Fibroblast of the conjunctiva (primary cell): ENCODE measurements at places on chromosomes 3 and 15.

DNA sequence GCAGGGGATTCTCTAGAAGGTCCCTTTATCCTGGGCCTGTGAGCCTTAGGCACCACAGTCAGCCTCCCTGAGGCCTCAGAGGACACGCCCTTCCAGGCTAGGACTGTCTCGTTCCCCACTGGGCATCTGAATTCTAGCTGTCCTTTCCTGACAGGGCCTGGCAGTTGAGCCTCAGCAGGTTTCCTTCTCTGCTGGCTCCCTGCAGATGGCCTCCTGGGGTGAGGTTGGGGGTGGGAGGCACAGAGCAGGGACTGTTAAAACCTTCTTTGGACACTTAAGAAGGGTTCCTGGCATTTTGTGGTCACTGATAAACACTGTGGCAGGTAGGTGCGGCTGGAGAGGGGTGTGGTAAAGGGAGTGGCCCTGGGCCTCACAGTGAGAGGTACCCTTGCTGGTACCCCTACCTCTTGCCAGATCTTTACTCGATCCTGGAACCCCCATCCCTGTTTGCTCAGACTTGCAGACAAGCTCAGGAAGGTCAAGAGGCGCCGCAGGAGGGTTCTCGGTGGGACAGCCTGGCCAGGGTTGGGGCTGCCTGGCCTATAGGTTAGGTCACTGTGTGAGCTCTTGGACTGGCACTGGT, 8.5 kb downstream of the CLK3 start:
- DNase-seq: no peak

DNA sequence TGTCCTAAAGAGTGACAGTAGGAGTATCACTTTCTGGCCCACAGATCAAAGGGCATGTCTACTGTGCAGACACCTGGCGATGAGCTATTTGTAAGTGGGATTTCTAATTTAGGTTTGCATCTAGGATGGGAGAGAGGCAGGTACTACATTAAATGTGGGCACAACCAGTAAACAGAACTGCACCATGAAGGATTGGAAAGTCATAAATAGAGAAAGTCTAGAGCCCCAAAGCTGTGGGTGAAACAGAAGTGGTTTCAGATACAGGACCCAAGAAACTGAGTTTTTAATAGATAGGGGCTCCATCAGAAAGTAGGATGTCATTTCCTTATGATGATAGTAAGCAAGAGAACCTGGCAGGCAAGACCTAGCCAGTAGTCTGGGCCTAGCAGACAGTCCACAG, 35.2 kb upstream of the SPPL2A start:
- no peak for DNase-seq

DNA sequence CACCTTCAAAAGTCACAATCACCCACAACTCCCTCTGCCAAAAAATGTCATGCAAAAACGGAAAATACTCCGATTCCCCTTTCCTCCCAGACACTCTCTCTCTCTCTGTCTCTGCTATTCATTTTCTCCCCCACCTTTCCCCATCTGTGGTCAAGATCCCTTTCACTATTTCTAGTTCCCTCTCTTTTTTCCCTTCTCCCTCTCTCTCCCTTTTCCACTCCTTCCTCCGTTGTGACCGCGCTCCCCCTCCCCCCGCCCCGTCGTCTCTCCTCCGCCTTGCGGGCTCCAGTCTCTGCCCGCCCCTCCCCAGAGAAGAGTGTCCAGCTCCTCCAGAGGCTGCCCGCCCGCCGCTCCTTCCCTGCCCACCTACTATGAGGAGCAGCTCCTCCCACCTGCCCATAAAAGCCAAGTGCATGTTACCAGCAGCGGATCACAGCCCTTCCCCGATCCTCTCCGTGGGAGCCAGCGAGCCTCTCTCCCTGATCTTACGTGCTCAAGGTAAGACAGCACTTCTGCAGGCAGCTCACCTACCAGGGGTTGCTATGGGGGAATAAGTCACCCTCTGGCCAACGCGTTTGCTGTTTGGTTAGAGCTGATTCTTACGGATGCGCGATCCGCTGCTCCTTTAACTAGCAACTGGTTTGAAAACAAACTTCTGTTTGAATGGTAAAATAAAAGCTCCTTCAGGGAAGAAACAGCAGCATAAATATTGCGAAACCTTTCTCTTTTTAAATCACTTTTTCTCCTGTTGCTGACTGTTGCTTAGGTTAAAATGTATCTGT, at the start of gene COL8A1:
Gene COL8A1 (plus strand): TSS at position 428 of the 782 bp plus-strand sequence. CDS start 152,089 bp downstream, outside the sequence.
- DNase-seq: peak; percentile 55

GRCh38 chr3:15316998-15317435, 15.4 kb downstream of the SH3BP5 start:
- no peak for DNase-seq

DNA sequence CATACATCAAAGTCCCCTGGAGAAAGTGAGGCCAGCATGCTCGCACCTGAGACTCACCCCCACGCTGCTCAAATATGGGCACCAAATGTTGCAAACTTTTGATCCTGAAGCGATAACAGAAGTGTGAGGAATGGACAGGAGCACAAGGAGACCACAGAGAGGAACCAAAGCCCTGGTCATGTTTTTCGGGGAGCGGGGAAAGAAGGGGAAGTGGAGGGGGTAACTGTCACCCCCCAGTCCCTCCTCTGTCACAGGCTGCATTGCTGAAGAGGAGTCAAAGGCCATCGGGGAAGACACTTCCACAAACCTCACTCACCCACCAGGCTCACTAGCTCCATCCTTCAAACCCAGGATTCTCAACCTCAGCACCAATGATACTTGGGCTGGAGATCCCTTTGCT, 182.4 kb downstream of the UACA start:
- no peak for DNase-seq

DNA sequence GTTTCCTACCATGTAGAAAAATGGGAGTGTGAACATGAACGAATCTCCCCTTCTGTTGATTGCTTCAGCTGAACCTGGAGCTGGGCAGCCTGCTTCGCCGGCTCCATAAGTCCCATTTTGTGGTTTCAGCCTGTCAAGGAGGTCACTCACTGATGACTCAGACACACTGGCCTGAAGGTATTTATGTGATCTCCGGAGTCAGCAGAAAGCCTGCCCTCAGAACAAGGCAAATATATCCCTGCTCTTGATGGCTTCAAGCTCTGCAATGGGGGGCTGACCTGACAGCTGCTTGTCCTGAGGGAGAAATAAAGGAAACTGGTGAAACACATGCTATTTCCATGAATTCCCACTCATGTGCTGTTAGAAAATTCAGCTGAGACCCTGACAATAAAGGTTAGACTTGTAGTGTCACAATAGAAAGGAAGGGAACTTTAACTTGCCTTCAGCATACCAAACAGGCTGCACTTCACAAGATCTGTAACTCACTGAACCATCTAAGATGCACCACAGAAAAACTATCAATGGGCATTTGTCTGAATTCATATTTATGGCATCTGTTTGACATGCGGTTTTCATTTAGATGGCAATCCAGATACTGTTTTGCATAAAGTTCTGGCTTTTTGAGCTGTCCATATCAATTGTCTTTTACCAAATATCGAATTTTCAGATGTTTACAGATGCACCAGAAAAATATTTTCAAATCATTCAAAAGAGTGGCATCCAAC, 282.0 kb upstream of the VEPH1 start:
- DNase-seq: peak; percentile 79

- no peak for DNase-seq
These were observed 24.2 kb downstream of the MCTP2 start for GRCh38 chr15:94255540-94255939.
